ENCODE measurements at places on chromosomes 6 and 20.

DNA sequence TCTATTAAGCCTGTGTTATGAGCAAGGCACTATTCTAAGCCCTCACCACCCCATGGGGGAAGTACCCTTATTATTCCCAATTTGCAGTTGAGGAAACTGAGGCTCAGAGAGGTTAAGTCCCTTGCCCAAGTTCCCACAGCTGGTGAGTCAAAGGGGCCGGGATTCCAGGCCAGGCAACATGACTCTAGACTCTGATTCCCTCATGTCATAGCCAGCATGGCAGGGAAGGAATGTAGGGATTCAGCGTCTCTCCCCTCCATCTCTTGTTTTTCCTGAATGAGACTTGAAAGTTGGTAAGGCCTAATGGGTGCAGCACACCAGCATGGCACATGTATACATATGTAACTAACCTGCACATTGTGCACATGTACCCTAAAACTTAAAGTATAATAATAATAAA is 6.7 kb downstream of the C6orf132 start:
- no peak for DNase-seq

GRCh38 chr6:26159357-26160273 is 72.4 kb downstream of the HFE start:
- no peak for DNase-seq

DNA sequence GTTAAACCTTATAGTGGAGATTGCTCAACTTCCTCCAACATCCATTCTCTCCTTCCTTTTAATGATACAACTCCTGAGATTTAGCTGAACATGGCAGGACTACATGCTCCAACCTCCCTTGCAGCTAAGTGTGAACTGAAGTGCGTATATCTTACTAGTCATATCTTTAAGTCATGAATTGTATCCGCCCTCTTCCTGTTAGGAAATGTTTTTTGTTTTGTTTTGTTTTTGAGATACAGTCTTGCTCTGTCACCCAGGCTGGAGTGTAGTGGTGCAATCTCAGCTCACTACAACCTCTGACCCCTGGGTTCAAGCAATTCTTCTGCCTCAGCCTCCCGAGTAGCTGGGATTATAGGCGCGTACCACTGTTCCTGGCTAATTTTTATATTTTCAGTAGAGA is 8.8 kb upstream of the OSTM1 start:
- no peak for DNase-seq

DNA sequence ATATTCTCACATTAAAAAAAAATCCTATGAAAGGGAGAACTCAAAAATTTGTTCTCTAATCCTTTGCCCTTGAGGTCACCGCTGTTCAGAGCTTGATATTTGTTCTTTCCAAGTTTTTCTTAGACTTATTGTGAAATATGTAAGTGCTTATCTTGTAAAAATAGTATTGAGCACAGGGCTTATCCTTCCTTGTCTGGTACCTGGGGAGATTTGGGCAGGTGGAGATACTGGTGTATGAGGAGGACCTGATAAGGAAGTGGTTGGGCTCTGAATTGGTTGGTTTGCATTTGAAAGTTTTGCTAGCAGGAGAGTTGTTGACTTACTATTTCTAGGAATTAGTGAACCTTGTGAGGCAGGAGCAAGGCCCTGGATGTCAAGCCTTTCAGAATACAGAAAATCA is 28.9 kb upstream of the ANKEF1 start:
- DNase-seq, result no peak

- no peak for DNase-seq
These were observed 800.6 kb upstream of the MAP3K7 start for GRCh38 chr6:91387290-91388059.

- no peak for DNase-seq
These were observed 42.8 kb downstream of the MYH7B start for GRCh38 chr20:34998331-34998950.

DNA sequence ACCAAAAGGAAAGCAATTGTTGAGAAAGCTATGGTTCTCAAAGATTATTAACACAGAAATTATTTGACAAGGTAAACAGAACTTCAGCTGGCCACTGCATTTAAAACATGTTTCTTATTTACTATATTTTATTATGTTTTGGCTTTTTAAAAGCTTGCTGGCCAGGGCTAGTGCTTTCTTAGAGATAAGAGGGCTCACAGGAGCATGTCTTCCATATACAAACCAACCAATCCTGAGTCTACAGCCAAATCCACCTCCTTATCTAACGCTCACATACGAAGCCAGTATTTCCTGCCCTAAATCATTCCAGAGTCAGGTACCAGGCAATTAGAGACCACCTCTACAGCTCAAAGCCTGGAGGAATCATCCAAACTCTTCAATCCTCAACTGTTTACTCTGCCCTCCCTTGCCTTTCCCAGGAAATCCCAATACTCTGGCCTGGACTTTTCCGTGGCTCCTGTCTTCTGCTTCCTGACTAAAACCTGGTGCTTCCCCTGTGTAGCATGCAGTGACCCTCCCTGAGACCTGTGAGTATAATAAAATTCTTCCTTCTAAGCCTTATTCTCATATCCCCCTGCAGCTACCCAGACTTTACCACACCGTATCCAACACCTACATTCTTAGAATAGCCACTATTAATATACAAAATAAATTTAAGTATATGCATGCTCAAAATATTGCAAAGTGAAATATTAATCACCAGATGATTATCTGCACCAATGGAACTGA is 33.2 kb downstream of the RANBP9 start:
- no peak for DNase-seq

DNA sequence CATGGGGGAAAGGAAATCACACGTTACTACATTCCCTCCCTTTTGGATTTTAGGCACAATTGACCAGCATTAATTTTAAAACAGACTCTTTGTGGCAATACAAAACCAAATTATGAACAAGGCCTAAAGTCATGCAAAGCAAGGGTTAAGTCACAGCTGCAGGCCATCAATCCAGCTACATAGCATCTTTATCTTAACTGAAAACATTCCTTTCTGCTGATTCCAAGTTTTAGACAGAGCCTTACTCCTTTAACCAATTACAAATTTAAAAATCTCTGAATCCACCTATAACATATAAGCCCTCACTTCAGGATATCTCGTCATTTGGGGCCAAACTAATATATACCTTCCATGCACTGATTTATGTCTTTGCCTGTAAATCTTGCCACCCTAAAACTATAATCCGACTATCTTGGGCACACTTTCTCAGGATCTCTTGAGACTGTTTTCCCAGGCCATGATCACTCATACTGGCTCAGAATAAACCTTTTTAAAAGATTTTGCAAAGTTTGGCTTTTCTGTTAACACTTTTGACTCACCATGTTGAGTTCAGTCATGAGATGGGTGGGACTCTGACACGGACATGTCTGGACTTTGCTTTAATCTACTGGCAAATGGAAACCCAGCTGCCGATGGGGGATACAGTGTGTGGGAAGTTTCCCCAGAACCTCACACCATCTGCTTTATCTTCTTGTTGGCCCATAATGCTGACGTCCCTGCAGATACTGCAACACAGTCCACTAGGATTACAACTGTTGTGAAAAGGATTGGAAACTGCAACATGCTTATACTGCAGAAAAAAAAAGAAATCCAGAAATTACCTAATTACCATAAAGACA is 757.0 kb downstream of the PTPRT start:
- DNase-seq, result no peak

- DNase-seq, result no peak
These were observed 705.4 kb downstream of the RFPL4B start for GRCh38 chr6:113052506-113052905.

GRCh38 chr6:151681433-151682059 is 125.9 kb upstream of the ESR1 start:
- DNase-seq, result no peak

Data from COR-L47 (cell line).